ENCODE measurements at places on chromosomes 5 and 9. TPM values are rescaled to one million over a fixed set of nuclear protein-coding genes. Genes with fewer than 3 reads are reported as not detected.

BNC2 gene
- total RNA-seq, result 2.1 TPM

RAI14 gene
- 25.7 TPM for total RNA-seq

HMCN2 gene
- total RNA-seq, result 20.1 TPM

DTWD2 gene
- 7.5 TPM for total RNA-seq

GRM6 gene
- not detected for total RNA-seq

SHISAL2B gene
- not detected for total RNA-seq

MCTP1 gene
- total RNA-seq, result 10.3 TPM

PCDHB14 gene
- total RNA-seq, result 0.62 TPM
